ENCODE measurements at places on chromosomes 7 and 10.

- DNase-seq, result no peak
These were observed 126.8 kb downstream of the EGFR start for GRCh38 chr7:55145606-55146005.

DNA sequence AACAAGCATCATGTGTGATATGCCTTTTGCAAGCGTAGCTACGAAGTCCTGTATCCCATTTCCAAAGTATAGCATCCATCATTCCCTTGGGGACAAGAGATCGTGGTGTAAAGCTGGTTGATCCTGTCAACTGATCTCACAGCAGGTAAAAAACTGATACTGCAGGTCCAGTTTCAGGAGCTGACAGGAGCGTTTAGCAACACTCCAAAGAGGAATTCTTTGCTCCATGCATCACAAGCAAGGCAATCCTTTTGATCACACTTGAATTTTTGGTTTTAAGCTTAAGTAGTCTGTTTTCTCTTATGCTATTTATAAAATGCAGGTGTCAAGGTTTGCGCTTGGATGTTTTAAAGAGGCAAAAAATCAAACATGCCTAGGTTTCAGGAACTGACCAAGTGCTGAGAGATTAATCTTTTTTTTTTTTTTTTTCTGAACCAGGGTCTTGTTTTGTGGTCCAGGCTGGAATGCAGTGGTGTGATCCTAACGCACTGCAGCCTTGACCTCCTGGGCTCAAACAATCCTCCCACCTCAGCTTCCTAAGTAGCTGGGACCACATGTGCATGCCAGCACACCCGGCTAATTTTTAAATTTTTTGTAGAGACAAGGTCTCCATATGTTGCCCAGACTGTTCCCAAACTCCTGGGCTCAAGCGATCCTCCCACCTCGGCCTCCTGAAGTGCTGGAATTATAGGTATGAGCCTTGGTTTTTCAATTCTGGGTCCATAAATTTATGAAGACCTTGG is 1.8 kb upstream of the ZDHHC4 start:
- DNase-seq, result no peak

- DNase-seq, result no peak
These were observed 34.8 kb upstream of the KIF5B start for GRCh38 chr10:32091046-32091445.

DNA sequence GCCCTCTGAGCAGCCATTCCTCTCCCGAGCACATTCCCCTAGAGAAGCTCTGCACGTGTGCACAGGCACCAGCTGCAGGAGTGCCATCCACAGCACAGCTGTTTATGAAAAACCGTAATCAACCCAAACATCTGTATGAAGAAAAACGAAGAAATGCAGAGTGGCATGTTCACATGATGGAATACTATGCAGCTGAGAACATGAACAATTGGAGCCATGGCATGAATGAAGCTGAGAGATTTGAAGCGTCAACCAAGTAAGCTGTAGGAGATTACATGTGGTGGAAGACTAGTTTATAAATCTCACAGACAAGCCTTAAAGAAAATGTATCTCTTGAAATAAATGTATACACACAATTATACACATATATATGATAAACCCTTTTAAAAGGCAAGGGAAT is 176.5 kb downstream of the EBF3 start:
- DNase-seq, result no peak

DNA sequence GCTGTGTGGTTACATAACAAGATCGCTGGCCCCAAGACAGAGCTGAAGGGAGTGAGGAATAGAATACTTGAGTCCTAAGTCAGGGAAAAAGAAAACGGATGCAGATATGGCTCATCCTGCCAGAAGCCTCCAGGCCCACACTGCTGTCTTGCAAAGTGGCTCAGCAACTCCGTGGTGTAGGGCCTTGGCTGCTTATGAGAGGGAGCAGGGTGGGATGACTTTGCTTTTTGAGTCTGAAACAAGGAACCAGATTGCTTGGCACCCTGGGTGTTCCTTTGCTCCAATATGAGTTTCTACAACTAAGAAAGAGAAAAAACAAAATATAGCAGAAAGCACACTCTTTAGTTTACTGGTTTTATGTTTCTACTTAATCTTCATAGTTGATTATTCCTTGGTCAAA is 193.8 kb upstream of the WDR11 start:
- no peak for DNase-seq

DNA sequence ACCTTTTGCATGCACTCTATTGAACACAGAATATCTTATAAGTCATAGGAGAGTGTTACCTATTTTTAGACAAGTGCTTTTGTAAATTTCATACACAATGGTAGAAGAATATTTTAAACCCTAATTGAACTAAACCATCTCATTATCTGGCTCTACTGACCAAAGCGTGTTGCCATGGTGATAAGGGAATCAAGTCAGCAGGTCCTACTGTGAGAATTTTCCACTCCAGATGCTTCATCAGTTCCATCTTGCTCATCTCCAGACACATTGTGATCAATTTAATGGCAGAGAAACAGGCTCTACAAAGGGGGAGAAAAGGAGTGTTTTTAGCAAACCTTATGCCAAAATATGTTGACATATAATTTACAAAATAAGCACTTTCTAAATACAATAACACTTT is 621.9 kb upstream of the GHITM start:
- no peak for DNase-seq

- no peak for DNase-seq
These were observed 148.7 kb downstream of the WDR11 start for GRCh38 chr10:120999868-121000267.

DNA sequence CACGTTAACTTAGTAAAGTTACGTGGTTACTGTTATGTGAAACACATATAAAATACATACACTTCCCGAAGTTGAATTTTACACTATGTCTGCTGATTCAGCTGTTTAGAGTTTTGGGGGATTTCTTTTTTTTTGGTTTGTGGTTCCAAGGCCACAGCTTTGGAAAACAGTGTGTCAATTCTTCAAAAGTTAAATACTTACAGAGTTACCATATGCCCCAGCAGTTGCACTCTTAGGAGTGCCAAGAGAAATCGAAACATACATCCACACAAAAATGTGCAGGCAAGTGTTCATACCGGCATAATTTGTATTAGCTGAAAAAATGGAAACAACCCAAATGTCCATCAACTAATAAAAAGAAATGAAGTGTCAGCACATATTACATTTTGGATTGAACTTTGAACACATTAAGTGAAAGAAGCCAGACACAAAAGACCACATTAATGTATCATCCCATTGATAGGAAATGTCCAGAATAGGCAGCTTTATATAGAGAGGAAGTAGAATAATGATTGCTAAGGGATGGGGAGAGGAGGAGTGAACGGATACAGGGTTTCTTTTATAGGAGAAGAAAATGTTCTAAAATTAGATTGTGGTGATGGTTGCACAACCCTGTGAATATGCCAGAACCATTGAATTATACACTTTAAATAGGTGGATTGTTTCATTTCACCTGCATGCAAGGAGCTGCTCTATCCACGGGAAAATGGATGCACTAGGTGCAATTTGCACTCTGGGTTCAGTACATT is 17.6 kb downstream of the APBB1IP start:
- no peak for DNase-seq

- no peak for DNase-seq
These were observed 4.5 kb upstream of the DNMBP start for GRCh38 chr10:100014071-100014762.

DNA sequence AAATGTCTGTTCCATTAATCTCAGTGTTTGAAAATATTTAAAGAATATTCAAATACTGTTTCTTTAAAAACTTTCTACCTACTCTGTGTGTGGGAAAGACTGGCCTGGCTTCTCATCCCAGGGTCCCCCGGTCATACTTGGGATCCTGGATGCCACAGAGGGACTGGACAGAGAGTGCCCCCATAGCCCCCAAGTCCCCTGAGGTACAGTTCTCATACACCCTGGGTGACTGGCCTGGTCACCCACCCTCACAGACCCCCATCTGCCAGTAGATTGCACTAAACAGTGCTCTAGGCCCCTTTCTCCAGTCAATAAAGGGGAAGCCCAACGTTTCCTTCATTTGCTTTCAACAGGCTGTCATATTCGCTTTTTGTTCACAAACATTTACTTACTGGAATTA is 3.0 kb downstream of the TMEM273 start:
- DNase-seq, result no peak

DNA sequence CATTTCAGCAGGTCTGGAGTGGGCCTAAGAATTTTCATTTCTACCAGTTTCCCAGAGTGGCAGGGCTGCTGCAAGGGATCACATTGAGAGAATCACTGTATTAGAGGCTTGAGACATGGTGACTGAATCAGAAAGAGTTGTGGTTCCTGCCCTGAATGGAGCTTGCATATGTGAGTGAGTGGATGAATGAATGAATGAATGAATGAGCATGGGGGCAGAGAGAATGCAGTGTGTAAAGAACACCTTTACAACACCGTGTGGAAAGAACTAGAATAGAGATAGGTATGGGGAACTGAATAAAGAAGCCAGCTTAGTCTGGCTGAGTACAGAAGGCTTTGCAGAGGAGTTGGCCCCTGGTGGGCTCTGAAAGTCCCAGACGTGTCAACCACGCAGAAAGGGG is 142.8 kb upstream of the AGK start:
- DNase-seq, result no peak

- no peak for DNase-seq
These were observed 128.6 kb downstream of the OAT start for GRCh38 chr10:124289851-124290795.

GRCh38 chr7:106777674-106778299 is 87.3 kb upstream of the PIK3CG start:
- no peak for DNase-seq

DNA sequence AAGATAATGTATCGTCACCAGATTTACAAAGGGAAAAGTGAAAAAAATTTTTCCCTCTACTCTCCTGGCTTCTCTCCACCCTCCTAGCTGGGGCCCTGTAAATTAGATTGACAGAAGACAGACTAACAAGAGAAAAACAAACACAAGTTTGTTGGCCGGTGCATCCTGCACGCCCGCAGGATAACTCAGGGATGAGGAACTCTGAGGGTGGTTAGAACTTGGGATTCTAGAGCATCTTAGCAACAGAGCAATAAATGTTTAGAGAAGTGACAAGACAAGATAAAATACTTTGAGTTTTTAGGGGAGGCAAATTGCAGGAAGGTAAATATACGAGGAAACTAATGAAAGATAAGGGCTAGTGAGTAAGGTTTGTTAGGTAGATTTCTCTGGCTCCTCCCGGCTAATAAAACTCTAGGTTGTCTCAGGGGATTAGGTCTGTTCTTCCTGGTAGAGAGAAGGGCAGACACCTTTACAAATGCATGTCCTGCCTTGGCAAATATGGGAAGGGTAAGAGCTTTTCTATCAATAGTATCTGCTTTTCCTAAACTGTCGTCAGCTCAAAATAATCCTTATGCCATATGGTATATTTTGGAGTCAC is 4.3 kb upstream of the UCN3 start:
- no peak for DNase-seq

DNA sequence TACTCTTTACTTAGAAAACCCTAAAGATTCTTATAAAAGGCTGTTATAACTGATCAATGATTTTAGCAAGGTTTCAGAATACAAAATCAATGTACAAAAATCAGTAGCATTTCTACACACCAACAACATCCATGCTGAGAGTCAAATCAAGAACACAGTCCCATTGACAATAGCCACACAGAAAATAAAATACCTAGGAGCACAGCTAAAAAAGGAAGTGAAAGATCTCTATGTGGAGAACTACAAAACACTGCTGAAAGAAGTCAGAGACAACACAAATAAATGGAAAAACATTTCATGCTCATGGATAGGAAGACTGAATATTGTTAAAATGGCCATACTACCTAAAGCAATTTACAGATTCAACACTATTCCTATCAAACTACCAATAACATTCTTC is 427.0 kb downstream of the KCNMA1 start:
- no peak for DNase-seq

DNA sequence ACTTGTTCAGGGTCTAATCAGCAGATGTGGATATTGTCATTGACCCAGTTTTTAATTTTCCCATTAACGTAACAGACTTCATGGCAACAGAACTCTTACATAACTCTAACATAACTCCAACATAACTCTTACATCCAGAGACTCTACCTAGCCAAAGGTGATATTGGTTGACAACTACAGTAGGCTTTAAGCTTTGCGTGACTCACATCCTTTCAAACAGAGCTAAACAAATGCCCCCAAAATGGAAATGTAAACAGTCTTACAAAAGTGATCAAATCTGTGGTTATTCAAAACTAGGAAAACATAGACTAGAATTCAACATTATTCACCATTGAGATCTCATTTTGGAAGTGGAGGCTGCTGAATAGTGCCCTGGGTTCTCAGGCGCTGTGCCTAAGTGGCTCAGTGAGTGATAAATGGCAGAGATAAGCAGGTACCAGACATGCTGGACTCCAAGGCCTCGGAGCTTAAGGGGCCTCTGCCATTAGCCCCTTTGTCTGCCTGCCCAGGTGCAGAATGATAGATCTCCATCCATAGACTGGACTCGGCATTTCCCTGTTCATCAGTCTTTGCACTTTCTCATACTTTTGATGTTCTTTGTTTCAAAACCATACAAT is 34.3 kb upstream of the BTBD16 start:
- DNase-seq, result no peak

GRCh38 chr10:24202181-24202570 is 6.8 kb upstream of the KIAA1217 start:
- DNase-seq, result no peak

GRCh38 chr7:80819503-80819902 is 99.3 kb downstream of the SEMA3C start:
- DNase-seq, result no peak

DNA sequence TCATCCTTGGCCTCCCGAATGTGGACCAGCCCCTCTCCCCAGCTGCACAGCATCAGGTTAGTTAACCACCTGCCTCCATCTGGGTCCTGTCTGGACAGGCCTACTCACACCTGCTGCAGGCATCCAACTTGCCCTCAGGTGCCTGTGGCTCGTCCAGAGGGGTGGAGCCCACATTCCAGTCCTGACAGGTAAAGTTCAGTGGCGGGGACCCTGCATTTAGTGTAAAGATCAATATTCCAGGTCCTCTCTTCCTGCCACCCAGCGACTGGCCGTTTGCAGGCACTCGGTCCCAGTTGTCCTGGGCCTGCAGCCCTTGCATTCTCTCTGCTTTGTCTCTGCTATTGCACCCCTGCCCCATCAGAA is 15.0 kb downstream of the HTRA1 start:
- no peak for DNase-seq

DNA sequence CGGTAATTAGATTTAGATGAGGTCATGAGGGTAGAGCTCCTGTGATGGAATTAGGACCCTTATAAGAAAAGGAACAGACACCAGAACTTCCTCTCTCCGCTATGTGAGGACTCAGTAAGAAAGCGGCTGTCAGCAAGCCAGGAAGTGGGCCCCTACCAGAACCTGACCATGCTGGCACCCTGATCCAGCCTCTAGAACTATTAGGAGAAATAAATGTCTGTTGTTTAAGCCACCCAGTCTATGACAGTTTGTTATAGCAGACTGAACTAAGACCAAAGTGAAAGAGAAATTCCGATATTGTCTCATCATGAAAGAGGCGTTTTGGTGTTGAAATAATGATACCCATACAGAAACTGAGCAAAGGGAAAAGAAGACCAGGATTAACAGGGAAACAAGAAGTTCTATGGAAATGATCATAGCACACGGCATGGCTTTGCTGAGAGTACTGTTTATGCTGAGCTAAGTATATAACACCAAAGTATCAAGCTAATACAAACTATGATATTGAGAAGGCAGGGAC is 9.2 kb downstream of the CLEC2L start:
- no peak for DNase-seq

GRCh38 chr10:116861796-116862195 is 12.5 kb downstream of the ENO4 start:
- no peak for DNase-seq

Data from GOT3 (cell line).